GM12864 (cell line): ENCODE measurements at places on chromosomes 12 and 14.

DNA sequence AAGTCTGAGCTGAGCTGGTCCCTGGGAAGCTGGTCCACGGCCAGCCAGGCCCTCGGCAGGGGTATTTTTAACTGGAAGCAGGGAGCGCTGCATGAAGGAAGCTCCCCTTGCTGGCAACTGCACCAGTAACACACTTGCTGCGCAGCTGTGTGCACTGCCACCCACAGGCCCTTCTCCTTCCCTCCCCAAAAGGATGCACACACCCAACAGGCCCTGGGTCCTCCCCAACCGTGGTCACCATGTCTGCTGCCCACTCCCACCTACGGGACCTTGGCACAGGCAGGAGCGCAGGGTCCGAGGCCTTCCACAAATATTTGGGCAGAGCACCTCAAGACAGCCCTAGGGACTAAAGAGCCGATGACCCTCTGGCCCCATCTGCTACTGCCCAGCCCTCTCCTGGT is 157.0 kb upstream of the PRMT8 start:
- no peak for DNase-seq

DNA sequence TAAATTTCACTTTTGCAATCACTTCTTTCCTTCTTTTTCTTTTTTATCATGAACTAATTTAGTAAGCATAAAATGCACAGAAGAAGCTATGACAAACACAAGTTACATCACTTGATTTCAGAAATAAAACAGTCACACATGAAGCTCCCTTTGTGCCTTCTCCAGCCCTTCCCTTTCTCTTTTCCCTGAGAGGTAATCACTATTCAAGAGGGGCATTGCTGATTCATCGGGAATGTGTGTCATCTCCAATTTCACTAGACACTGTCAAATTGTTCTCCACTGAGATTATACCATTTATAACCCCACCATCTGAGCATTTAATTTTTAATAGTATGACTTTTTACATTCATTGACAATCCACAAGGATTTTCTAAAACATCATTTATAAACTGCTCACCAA is 91.6 kb upstream of the PTPRQ start:
- DNase-seq = no peak

DNA sequence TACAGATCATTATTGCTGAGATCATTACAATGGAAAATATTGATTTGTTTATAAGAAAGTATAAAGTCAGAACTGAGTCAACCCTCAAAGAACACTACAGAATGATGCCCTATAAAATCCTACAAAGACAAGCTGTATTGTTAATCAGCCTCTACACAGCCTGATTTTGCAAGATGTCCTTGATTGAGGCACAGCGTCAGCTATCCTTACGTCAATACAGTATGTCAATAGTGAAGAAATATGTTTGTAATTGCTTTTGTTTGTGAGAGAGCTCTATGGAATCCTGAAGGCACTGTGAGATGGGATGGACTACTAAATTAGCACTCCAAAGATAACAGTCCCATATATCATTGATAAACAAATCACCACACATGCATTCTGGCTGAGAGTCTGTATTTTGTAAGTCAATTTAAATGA is 70.7 kb downstream of the RASSF9 start:
- DNase-seq = no peak

- no peak for DNase-seq
Measured at GRCh38 chr12:7678744-7679143, 13.0 kb upstream of the APOBEC1 start.

GRCh38 chr12:51695241-51696010 is 104.4 kb downstream of the SCN8A start:
- no peak for DNase-seq

DNA sequence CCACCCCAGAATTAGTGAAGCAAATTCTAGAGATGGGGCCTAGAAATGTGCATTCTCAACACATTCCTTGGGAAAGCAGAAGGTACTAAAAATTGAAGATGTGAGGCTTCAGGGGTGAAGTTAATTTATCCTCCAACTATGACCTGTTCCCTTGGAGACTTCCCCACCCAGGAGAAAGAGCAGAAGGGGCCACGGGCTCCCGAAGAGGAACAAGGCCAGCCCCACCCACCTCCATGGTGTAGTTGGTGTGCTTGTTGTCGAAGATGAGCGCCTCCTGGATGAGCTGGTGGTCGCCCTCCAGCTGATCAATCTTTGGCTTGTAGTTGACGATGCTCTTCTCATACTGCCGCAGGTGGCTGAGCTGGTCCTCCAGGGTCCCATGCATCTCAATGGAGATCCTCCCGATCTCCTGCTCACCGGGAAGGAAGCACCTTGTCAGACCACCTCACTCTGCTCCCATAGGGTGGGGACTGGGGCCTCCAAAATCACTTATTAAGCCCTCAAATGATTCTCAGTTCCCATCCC is 87.8 kb upstream of the ZFP36L1 start:
- no peak for DNase-seq

GRCh38 chr12:89770391-89770790 is 61.8 kb upstream of the ATP2B1 start:
- no peak for DNase-seq

GRCh38 chr12:88167384-88167783 is 25.3 kb downstream of the TMTC3 start:
- DNase-seq = no peak

GRCh38 chr12:52250048-52250990 is 17.3 kb downstream of the KRT7 start:
- DNase-seq = no peak

GRCh38 chr12:56522411-56523193 is 982 bp downstream of the RBMS2 start:
- DNase-seq = no peak

GRCh38 chr14:32602699-32603098 is 273.6 kb downstream of the AKAP6 start:
- no peak for DNase-seq

GRCh38 chr14:53295985-53296582 is 143.0 kb upstream of the DDHD1 start:
- peak; percentile 4 for DNase-seq

GRCh38 chr14:29814156-29815015 is 113.3 kb downstream of the PRKD1 start:
- DNase-seq = no peak

DNA sequence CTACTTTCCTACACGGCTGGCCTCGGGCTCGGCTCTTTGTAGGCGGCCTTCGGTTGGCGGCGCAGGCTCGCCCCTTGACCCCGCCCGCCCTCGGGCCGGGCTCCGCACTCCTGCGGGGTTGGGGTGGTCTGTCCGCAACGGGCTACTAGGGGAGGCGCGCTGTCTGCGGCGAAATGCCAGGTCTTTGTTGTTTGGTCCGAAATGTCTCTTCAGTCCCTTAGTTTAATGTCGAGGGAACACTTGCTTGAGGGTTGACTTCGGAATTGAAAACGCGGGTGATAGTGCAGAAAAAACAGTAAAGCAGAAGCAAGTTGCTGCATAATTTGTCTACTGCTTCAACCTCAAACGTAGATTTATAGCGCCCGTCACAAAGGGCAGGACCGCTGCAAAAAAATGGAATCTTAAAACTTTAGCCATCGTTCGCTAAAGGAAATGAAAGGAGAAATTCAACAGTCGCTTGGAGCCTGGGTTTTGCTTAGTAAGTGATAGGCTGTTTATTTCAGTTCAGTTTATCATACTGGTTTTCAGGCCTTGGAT is 390 bp downstream of the JKAMP start:
- DNase-seq = no peak

GRCh38 chr12:6574576-6575295 is 6.6 kb upstream of the NOP2 start:
- no peak for DNase-seq

DNA sequence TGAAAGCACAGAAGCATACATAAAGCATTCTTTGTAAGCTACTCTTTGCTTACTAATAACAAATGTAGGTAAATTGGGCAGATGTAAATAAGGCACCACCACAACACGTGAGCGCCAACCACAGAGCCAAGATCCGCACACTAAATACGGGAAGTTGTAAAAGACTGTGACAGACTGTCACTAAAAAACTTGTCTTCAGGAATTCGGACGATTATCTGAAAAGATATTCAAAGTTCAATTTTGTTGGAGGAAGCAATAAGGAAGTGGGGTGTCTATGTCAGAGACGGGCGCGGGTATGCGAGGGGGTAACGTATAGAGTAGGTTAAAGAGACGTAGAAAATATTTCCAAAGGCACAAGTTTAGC is 1.5 kb upstream of the HSP90B1 start:
- peak; percentile 79 for DNase-seq

DNA sequence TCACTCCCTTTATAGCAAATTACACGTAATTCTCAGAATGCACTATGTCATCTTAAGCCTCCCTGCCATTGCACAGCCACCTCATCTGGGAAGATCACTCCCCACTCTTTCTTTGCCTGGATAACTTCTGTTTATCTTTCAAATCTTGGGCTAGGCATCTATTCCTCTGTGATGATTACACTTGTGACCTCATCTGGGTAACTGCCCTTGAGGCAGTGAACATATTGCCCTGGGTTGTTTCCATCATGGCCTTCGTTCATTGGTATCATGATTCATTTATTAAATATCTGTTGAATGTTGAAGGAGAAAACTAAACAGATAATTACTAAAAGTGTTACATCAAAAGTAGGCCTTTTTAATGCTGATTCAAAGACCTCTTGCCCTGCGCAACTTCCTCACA is 26.2 kb upstream of the PDE3A start:
- DNase-seq = no peak
